ENCODE measurements at places on chromosomes 6 and 20.

DNA sequence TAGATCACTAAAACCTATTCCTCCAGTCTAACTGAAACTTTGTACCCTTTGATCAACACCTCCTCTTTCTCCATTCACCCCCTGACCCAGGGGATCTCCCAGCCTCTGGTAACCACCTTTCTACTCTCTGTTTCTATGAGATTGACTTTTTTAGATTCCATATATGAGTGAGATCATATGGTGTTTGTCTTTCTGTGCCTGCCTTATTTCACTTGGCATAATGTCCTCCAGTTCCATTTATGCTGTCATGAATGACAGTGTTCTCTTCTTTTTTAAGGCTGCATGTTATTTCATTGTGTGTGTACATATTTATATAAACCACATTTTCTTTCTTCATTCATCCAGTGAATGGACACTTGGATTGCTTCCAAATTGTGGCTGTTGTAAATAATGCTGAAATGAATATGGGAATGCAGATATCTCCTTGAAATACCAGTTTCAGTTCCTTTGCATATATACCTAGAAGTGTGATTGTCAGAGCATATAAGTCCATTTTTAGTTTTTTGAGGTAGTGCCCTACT is 57.7 kb downstream of the DHX35 start:
- no peak for DNase-seq

- no peak for DNase-seq
These were observed 235.0 kb upstream of the GMDS start for GRCh38 chr6:2480267-2480966.

- DNase-seq, result no peak
These were observed 44.8 kb downstream of the PTPN1 start for GRCh38 chr20:50554694-50555579.

GRCh38 chr6:85236636-85237035 is 213.2 kb upstream of the NT5E start:
- no peak for DNase-seq

- DNase-seq, result no peak
These were observed 16.2 kb downstream of the HMGN4 start for GRCh38 chr6:26554447-26554696.

DNA sequence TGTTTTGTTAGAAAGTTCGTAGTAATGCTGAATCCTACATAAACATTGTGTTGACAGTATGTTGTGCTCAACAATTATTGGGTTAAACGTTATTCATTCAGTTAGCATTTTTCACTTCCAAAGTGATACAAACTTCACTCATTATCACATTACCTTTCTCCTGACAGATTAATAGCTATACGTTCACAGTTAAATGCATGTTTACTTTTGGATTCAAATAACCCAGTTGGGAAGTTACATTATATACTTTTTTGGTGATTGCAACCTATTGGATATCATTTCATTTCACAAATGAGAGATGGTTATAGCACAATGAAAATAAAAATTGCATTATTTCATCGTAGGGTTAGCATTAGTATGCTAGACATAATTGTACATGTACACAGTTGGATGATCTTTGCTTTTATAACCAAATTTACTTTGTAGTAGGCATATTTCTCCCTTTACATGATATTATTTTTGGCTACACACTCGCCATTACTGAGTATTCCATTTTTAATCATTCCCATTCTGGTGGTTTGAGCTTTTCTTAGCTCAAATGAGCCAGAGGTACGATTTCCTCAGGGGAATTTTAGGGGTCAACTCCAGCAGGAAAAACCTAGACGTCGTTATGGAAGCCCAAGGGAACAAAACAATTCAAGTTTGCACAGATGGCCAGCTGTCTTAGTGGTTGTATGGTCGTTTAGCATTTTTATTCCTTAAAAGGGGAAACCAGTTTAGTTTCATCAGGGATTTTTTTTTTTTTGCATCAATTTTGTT is 2.1 kb upstream of the HIVEP1 start:
- no peak for DNase-seq

GRCh38 chr20:58547623-58548475 is 32.6 kb upstream of the APCDD1L start:
- no peak for DNase-seq

GRCh38 chr6:137389150-137389704 is 105.0 kb downstream of the OLIG3 start:
- no peak for DNase-seq

- DNase-seq, result no peak
These were observed 20.3 kb downstream of the ZSCAN31 start for GRCh38 chr6:28315628-28316027.

- DNase-seq, result no peak
These were observed 48.4 kb downstream of the CEP43 start for GRCh38 chr6:167047554-167047953.

- DNase-seq, result peak; percentile 58
These were observed 36.1 kb downstream of the SERAC1 start for GRCh38 chr6:158131926-158132325.

DNA sequence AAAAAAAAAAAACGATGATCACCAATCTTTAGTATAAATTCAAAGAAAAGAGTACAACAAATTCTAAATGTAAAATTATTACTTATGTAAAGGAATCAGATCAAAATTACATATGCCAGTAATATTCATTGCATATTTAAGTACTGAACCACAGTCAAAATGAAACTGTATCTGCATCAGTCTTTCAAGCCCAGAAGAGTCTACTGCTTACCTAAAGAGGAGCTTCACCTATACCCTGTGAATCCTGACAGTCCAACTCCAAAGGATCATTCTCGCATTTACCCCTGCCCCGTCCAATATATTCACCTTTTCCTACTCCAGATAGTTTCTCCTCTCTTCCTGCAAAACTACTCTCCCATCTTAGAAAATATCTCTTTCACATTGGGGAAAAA is 9.2 kb downstream of the ATG5 start:
- DNase-seq, result no peak

DNA sequence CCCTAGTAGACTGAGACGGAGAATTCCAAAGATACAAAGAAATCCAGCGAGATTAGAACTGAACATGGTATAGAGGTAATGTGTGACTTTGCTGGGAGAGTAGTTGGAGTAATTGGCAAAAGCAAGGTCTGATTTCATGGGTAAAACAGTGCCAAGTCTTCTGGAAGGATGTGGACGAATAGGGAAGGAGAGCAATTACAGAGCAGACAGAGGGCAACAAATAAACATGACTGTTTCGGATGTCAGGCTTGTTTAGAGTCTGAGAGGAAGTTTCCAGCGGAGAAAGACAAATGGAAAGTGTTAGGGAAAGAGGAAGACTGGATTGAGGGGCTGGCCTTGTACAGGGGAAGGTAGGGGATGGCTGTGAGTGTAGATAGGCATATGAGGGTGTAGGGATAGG is 282.2 kb upstream of the PRND start:
- DNase-seq, result no peak

- DNase-seq, result no peak
These were observed 134.3 kb downstream of the KIF6 start for GRCh38 chr6:39590871-39591393.

DNA sequence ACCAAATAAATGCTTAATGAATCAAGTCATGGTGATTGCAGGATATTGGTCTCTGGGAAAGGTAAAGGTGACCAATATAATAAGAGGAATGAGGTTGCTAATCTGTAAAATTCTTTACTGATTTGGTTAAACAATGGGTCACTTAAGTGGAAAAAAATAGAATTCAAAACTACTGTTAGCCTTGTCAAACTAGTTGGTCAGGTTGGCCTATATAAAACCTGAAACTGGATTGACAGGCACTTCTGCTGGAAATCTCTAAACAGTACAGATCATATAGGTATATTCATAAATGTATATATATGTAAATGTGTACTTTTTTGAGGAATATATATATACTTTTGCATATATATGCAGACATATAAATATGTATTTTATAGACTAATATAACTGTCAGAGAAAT is 19.7 kb downstream of the PLCB4 start:
- no peak for DNase-seq

- no peak for DNase-seq
These were observed 37.0 kb downstream of the BAK1 start for GRCh38 chr6:33543116-33543515.

DNA sequence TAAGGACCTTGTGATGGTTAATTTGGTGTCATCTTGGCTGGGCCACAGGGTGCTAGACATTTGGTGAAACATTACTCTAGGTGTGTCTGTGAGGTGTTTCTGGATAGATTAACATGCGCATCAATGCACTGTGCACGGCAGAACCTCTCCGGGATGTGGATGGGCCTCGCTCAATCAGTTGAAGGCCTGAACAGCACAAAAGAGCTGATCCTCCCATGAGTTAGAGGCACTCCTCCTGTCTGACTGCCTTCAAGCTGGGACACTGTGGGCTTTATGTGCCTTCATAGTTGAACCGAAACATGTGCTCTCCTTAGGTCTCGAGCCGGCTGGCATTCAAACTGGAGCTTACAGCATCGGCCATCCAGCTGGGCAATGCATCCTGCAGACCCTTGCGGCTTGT is 88.8 kb downstream of the HUS1B start:
- no peak for DNase-seq

GRCh38 chr6:120378582-120379220 is 955.6 kb downstream of the TBC1D32 start:
- DNase-seq, result peak; percentile 72

DNA sequence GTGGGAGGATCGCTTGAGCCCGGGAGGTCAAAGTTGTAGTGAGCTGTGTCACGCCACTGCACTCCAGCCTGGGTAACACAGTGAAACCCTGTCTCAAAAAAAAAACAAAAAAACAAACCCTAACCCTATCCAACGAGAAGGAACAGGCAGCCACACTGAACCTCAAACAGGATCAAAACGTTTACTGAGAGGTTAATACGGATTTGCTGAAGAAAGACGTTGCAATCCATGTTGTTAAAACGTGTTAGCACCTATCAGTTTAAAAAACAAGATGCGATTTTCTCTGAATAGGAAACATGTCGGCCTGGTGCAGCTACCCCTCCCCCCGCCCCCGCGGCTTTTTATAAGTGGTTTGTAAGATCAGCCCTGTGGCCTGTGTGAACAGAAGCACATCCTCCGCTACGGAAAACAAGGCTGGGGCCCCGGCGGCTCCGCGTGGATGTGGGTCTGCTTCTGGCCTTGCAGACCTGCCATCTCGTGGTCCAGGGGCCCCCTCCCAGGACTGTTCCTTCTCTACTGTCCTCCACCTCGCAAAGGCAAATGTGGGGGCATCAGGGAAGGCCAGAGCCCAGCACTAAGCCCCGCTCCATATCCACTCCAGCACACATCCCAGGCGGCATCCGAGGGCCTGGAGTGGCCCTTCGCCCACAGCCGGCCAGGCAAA is 11.4 kb downstream of the SLC2A4RG start:
- no peak for DNase-seq

DNA sequence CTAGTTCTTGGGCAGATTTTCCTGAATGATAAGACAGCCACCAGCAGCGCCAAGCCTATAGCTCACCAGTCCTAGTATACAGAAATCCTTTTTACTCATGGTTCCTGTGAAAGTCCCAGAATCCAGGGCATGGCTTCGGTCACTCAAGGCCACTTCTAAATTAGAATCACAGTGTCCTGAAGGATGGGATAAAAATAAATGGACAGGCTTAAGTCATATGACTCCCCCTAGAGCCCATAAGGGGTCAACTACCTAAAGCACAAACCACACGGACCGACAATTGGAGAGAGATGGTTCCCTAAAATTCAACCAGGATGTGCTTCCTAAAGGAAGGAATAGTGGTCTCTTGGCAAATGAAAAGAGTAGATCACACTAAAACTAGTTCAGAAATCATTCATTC is 404.1 kb upstream of the PLCB4 start:
- DNase-seq, result no peak

DNA sequence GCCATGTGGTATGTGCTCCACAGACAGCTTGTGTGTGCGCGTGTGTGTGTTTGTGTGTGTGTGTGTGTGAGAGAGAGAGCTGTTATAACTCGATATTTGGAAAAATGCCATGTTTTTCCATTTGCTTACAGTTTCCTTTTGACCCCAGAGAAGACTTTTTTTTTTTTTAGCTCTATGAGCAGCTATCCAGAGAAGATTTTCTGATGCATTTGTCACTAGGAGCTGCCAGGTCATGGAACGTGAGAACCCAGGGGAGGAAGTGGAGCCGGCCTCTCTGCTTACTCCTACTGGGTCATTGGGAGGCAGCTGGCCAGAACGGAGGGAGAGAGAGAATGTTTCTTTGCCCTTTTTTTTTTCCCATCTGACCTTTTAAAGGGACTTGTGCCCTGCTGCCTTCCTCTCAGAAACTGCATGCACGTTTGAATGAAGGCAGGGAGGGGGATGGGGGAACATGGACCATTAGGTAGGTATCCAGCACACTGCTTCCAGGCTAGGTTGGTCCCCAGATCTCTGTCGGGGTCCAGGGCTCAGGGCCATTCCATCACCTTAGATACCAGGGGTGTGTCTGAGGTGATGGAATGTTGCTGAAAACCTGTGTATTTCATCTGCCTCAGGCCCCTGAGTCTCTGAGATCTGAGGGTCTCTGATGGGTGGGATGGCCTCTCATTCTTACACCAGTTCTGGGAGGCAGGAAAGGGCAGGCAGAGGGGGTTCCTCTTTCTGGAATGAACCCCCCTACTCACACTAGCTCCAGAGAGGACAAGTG is 11.2 kb upstream of the MRPS18A start:
- DNase-seq, result no peak

DNA sequence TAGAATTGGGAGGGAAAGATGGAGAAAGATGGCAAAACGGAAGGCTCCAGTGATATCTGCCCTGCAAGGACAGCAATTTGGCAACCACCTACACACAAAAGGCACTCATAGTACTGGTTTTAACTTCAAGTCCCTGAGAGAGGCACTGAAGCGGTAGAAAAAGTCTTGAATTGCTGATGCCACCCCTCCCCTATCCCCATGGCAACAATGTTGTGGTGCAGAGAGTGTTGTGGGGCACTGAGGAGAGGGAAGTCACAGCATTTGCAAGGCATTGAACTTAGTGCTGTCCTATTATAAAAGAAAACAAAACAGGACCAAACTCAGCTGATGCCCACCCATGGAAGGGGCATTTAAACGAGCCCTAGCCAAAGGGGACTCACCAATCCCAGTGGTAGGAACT is 343.7 kb downstream of the HAO1 start:
- no peak for DNase-seq

- no peak for DNase-seq
These were observed 222.3 kb upstream of the SMLR1 start for GRCh38 chr6:130604841-130605399.

DNA sequence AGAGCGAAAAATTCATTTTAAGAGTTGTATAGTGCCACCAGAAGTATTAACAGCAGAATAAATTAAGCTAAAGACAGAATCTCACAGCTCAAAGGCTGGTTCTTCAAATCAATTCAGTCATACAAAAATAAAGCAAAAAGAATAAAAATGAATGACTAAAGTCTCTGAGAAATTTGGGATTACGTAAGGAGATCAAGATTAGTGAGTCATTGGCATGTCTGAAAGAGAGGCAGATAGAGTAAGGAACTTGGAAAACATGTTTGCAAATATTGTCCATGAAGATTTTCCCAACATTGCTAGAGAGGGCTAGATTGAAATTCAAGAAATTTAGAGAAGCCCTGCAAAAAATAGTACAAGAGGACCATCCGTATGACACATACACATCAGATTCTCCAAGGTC is 1413.9 kb upstream of the ADGRB3 start:
- no peak for DNase-seq

- DNase-seq, result no peak
These were observed 466.6 kb upstream of the MANEA start for GRCh38 chr6:95110767-95111166.
